ENCODE measurements at places on chromosomes 7 and 10.

GRCh38 chr10:792083-792791 is 102.8 kb upstream of the DIP2C start:
- DNase-seq, result no peak

- DNase-seq, result no peak
Observed at GRCh38 chr10:86439544-86439943, 72.9 kb upstream of the GRID1 start.

DNA sequence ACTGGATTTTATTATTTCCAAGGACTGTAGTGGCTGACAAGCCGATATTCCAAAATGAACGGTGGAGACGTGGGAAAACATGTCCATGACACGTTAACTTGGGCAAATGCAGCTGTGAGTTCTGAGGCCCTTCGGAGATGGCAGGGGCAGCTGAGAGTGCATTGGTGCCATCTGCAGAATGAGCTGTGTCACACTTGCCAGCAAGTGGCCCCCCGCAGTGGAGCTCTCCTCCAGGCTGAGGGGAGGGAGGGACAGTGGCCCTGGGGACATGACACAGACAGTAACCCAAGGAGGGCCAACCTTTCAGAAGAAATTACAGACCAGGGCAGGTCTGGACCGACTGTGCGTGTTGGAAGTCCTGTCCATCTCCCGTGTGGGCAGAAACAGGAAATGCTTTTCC is 139.4 kb downstream of the SVIL start:
- DNase-seq, result no peak

DNA sequence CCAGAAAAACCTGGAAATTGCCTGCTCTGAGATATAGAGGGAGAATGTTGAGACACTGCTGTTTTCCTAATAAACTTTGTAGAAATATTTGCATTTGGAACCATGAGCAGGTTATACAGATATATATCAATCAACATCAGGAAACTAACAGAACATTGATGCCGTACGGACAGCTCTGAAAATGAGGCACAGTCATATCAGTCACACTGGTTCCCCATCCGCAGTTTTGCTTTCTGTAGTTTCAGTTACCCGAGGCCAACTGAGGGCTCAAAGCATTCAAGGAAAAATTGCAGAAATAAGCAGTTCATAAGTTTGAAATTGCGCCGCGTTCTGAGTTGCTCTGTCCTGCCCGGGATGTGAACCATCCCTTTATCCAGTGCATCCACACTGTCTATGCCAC is 137.9 kb downstream of the KLF6 start:
- no peak for DNase-seq

- DNase-seq, result no peak
Observed at GRCh38 chr10:103653581-103654037, 160.1 kb downstream of the NEURL1 start.
